ENCODE measurements at places on chromosomes 6 and 20.

- DNase-seq: no peak
These were observed 1.5 kb downstream of the TNFRSF21 start for GRCh38 chr6:47308198-47308517.

DNA sequence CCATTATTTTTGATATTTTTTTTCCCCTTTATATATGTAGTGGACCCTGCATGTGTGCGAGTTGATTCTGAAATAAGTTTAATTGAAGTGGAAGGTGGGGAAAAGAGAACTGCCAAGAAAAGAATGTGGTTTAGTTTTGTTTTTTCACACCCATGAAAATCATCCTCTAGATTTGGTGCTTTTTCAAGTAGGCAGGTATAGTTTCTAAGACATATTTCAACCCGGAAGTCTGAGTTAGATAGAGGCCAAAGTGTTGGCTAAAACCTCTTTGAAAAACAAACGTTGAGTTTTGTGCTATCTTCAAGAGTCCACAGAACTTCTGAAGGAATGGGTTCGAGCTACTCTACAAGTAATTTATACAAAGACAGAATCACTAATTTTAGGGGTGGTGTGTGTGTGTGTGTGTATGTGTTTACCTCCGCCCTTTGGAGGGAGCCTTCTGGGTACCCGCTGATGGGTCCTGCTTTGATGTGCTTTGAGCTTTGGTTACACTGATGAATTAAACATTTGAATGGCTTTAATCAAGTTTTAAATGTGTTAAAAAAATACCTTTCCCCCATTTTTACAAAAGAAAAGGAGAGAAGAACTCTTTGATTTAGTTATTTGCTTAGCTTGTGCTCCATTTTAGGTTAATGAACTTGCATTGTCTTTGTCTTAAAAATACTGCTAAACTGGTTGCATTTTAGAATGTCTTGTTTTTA, 2.5 kb downstream of the RREB1 start:
- no peak for DNase-seq

GRCh38 chr6:18391023-18391422, 3.9 kb downstream of the RNF144B start:
- DNase-seq: no peak

GRCh38 chr6:141598487-141598886, 534.2 kb upstream of the GJE1 start:
- DNase-seq: peak; percentile 45

DNA sequence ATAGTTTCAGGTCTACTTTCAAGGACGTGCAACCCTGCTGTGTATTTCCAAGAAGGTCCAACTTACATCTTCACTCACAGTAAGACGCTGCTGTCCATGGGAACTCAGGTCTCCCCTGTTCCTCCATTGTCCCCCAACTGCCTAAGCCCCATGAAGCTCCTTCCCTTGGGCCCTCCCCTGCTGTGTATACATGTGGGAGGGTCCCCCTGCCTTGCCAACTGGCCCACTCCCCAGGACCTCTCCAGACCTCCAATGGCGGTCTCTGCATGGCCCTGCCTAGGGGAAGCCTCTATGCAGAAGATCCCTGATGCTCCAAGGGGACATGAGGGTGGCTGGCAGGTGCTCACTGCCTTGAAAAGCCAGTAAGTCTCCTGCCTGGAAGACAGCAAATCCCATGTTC, 186.7 kb upstream of the CST7 start:
- DNase-seq: no peak

DNA sequence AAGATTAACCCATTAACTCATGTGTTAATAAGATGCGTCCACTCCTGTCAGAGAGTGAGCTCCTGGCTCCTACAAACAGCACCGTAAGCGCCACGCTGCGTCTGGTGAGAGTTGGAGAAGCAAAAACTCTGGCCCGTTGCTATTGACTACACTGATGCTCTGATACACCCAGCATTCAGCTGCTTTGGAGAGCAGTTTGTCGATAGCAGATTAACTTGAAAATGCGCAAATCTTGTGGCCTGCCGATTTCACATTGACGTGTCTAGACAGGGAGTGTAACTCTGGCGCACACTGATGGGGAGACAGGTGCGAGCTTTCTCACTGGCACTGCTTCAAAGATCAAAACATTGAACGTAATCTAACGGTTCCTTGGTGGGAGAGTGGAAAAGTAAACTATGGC, 151.7 kb upstream of the RPS6KA2 start:
- DNase-seq: no peak

GRCh38 chr20:39944861-39945260, 744.2 kb downstream of the MAFB start:
- DNase-seq: no peak

DNA sequence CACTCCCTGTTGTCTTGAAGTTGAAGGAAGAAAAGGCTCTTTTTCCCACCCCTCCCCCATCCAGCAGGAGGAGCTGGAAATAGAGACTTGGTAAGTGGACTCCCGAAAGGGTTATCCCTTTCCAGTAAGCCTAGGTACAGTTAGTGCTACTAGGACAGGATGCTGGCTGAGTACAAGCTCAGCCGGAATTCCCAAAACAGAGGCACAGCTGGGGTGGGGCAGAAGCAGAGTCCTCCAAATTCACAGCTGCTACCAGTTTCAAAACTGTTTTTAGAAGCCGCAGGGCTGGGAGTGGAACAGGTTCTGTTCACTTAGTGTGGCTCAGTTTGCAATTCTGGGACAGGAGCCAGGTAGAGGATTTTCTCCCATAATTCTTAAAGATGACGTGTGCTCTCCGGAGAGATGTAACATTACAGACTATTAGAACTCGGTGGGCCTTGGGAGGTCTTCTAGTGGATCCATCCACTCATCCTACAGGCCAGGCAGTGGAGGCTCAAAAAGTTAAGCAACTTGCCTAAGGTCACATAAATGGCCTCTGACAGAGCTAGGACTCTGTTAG, 19.0 kb upstream of the UTRN start:
- peak; percentile 76 for DNase-seq

DNA sequence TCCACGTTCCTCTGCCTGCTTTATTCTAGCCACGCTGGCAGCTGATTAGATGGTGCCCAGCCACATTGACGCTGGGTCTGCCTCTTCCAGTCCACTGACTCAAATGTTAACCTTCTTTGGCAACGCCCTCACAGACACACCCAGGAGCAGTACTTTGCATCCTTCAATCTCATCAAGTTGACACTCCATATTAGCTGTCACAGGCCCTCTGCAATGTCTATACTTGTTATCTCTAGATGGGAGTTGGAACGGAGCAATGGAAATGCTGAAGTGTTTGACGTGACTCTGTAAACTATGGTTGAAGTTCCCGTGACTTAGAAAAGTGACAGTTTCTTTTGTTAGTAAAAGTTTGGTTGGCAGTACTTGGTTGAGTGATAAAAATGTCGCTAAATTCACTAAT, 291.0 kb downstream of the CDH4 start:
- DNase-seq: no peak

DNA sequence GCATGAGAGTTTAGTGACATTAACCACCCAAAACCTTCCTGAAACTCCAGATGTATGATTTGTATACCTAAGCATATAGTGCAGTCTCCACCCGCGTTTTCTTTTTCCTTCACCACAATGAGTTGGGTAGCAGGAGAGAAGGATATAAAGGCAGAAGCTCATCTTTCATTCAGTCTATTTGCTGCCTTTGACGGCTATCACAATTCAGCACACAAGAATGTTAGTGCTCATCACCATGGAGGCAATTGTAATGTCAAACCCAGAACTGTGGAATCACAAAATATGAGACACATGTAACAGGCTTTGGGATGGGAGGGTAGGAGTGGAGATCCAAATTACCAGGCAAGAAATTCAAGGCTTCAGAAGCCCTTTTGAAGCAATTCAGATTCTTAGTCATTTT, 17.6 kb downstream of the ZHX3 start:
- peak; percentile 64 for DNase-seq

DNA sequence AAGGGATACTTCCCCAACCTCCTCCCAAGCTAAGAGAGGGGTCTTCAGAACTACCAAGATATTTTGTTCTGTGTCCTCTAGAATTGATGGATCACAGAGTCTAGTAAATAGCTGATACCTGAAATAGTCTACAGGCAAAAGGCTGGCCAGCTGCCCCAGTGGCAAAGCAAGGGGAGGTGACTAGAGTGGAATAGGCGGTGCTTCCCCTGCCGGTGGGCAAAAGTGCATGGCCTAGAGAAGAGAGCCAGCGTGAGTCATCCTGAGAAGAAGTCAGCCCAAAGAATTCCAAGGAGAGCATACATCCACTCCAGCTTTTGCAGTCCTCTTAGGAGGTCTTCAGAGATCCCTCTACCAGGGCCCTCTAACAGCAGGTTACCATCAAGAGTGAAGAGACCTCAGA, 14.7 kb downstream of the DPPA5 start:
- DNase-seq: peak; percentile 45

DNA sequence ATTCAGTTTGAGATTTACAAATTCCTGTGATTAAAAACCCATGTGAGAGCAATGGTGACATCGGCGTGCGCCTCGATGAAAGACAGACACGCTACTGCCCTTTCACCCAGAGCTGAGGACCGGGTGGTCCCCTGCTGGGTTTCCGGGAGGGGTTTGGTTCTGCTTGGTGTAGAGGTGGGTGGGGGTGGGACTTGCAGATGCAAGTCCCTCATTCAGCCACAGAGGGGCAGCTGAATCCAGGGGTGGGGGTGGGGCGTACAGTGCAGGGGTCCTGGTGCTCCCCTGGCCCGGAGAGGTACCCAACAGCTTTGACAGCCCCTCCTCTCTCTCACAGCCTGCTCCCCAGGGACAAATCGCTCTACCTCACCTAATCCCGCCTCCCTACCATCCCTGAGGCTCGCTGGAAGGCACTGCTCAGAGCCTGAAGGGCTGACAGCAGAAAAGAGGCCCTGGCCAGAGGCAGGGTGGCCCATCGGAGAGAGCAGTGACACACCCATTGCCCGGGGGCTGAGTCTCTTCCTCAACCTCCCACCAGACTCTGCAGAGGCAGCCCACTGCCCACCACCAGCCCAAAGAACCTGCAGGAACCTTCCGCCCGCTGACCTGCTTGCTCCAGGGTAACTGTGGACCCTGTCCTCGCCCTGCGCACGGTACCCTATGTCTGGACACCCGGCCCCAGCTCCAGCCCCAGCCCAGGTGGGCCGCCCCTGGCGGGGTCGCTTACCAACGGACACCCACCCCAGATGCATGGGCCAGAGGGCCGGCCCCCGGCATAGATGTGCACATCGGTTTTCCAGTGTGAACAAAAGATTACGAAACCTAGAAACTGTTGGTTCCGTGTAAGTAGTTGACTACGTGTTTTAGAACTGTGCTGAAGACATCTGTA, 118.4 kb downstream of the JPH2 start:
- no peak for DNase-seq

DNA sequence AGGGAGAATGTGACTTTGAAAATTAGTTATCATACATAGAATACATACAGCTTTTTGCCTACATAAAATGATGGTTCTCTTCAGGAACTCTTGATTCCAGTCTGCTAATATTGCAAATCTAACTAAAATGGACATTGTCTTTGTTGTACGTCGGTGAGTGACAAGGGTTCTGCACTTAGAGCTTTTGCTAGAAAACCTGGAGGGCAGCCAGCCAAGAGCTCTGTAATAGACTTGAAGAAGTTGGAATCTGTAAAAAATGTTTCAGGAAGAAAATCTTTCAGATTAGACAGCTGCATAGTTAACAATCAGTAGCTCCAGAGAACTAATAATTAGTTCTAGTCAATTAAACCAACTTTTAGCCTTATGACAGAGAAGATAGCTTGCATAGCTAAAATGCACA, 138.3 kb downstream of the FLRT3 start:
- DNase-seq: peak; percentile 13
